T-cell (primary cell): ENCODE measurements at places on chromosomes 6 and 20.

DNA sequence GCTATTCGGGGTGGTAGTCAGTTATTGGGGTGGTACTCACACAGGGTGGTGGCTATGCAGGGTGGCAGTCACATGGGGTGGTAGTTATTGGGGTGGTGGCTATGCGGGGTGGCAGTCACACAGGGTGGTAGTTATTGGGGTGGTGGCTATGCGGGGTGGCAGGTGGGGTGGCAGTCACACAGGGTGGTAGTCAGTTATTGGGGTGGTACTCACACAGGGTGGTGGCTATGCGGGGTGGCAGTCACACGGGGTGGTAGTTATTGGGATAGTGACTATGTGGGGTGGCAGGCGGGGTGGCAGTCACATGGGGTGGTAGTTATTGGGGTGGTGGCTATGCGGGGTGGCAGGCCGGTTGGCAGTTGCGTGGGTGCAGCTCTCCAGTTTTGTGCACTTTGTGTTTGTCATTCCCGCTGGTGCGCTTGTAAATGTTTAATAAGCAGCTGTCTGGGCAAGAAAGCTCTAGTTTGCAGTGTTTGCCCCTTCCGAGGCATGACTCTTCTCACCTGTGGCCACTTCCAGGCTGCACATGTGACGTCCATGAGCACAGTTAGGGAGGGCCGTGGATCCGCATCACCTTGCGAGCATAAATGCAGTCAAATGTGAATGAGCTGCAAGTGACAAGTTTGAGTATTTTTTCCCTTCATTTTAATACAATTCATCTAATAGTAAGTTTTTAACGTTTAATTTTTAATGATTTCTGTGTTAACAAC, 219.0 kb upstream of the CST7 start:
- DNase-seq = no peak

GRCh38 chr6:110646419-110646698, 168.9 kb downstream of the CDK19 start:
- no peak for DNase-seq

DNA sequence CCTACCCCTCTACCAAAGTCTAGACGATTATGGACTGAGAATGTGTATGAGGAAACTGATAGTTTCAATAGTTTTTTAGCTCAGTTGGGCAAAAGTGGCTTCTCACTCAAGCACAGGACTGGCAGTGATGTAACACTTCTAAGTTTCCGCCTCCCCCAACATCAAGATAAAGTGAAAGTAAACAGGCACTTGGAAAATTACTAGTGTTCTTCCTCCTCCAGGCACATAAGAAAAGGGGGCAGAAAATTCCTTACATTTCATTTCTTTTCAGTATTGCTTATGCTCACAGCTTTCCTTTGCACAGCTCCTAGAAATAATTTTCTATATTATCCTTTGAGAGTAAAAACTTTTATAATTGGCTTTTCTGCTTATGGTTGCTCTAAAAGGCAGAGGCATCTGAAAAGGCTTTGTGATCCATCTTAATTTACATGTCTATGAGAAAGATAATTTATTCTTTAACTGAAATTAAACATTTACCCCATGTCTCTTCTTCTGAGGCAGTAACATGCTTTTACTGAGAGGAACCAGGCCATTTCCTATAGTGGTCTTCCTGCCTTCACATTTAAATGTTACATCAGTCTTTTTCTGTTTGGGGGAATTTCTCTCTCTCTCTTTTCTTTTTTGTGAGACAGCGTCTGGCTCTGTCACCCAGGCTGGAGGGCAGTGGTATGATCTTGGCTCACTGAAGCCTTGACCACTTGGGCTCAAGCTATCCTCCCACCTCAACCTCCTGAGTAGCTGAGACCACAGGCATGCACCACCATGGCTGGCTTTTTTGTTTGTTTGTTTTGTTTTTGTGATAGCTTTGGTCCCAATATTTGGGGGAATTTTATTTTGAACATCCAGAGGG, 65.0 kb upstream of the EEF1A1 start:
- no peak for DNase-seq

DNA sequence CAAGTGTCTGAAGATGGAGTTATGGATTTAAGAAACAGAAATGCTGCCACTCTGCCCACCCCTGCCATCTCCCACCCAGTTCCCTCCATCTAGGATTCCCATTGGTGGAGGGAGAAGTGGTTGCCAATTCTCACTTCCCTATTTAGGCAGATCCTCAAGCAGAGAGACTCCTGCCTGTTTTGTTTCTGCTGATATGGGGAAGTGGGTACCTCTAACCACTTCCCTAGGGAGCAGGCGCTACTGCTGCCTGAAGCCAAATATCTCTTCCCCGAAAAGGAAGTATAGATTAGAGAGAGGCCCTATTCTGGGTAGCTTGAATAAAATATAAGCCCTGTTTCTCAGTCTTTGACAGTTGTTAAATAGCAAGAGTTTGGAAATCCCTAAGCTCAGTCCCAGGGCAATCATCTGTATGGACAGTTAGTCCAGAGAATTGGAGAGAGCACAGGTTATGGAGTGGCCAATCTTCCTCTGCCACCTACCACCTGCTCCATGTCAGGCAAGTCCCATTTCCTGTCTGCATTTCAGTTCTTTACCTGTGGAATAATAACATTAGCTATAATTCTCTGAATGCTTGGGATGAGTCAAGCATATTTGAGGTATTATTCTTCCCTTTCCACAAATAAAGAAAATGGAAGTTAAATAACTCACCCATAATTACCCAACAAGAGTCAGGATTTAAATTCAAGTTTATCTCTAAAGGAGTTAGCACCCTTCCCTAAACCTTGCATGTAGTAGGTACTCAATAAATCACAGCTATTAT, 2.6 kb upstream of the ADGB start:
- DNase-seq = no peak

GRCh38 chr20:17316316-17317038, 89.6 kb downstream of the PCSK2 start:
- DNase-seq = no peak

DNA sequence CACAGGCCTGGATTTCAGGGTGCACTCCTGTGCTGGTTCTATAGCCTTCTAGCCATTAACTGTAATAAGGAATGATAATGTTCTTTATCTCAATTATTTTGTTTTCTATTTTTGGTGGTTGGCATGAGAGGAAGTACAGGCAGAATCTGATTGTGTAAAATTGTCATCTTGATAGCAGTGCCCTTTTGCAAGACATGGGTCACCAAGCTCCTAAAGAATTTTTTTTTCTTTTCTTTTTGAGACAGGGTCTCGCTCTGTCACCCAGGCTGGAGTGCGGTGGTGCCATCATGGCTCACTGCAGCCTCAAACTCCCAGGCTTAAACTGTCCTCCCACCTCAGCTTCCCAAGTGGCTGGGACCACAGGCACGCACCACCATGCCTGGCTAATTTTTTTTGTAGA, 206.7 kb upstream of the JARID2 start:
- DNase-seq = no peak

- DNase-seq = no peak
Measured at GRCh38 chr6:122007339-122007738, 392.1 kb upstream of the HSF2 start.

DNA sequence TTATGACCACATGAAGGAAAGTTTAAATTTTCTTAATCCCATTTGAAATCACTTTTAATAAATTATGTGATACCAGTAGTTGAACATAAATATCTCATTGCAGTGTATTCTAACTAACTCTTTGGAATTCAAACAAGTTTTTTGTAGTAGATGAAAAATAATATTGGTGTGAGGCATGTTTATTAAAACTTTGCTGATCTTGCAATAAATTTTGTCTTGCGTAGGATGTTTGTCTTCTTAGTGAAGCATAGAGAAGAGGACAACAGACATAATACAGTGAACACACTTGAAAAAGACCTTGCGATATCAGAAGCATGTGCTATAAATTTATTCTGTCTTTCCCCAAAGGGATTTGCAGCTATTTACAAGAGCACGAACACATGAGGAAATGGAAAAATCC, 140.7 kb downstream of the HTR1B start:
- DNase-seq = no peak
